C1 segment of cervical spinal cord (tissue), 14 donors: ENCODE measurements at places on chromosomes 7 and 10.

DNA sequence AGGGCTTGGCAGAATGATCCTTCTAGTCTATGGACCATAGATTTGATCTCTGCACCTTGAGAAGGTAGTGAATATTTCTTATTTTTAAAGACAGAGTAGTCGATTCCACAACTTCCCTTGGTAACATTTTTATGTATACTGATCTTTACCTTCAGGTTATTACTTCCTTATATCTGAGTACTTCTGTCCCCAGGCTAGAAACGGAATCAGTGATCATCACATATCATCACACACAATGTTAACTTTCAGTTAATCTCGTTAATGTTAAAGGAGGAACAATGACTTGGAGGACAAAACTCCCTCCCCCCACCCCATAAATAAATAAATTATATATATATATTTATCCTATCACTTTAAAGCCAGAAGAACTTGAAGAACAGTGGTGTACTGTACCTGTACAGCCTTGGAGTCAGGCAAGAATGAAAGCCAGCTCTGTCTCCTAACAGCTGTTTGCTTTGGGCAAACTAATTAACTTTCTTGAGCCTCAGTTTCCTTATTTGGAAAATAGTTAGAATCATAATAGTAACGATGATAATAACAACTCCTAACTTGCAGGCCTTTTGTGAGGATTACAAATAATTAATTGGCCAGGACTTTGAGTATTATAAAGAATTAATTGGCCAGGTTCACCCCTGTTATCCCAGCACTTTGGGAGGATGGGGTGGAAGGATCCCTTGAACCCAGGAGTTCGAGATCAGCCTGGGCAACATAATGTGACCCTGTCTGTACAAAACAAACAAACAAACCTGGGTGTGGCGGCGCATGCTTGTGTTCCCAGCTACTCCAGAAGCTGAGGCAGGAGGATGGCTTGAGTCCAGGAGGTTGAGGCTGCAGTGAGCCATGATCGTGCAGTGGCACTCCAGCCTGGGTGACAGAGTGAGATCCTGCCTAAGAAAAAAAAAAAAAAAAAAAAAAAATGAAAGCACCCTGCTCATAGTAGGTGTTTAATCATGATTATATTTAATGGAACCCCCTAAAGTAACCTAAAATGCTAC is 63.5 kb downstream of the SAMD9 start:
- DNase-seq: no peak

DNA sequence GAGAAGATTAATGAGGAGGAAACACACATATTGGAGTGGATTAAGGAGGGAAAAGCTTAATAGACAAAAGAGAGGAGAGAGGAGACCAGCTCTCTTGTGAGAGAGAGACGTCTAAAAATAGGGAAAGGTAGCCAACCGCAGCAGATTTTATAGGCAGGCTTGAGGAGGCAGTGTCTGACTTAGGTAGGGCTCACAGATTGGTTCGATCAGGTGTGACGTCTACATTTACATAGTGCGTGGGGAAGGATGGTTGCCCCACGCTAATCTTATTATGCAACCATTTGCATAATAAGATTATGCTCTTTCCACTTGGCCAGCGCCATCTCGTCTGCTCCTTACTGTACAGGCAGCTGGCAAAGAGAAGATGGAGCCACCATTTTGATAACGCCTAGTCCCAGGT is 122.0 kb downstream of the MARCHF5 start:
- DNase-seq: no peak

DNA sequence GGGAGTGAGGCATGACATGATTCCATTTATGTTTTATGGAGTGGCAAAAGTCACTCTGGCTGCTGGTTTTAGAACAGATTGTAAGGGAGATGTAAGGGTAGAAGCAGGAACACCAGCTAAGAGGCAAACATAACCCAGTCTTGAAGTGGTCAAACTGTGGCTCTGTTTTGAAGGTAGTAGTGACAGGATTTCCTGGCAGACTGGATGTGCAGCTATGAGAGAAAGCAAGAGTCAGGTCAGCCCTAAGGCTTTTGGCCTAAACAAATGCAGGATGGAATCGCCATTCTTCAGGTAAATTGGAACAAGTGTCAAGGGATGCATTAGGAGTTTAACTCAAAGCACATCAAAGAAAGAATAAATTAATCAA is 175.3 kb upstream of the AGR3 start:
- no peak for DNase-seq

DNA sequence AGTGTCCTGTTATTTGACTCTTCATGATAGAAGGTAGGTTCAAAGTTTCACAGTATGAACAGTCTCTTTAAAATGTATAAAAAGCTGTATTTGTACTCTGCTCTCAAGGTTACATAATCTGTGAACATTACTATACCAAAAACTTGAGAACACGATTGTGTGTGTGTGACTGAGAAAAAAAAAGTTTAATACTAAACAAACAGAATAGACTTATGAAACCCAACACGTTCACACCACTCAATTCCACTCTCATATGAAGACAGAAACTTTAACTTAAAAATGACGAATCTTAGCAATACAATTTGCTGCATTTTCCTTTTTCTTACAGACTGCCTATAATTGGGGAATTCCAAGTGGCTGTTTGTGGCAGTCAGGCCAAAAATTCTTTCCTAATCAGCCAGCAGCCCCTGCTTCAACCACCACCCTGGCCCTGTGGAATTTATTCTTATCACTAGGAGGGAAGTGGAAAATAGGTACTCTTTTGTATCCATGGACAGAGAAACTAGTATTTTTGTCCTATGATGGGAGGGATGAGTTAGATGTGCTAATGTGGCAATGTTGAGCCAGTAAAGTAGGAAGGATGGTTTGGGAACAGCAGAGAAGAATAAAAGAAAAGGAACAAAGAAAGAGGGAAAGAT is 42.8 kb downstream of the MINDY3 start:
- no peak for DNase-seq

DNA sequence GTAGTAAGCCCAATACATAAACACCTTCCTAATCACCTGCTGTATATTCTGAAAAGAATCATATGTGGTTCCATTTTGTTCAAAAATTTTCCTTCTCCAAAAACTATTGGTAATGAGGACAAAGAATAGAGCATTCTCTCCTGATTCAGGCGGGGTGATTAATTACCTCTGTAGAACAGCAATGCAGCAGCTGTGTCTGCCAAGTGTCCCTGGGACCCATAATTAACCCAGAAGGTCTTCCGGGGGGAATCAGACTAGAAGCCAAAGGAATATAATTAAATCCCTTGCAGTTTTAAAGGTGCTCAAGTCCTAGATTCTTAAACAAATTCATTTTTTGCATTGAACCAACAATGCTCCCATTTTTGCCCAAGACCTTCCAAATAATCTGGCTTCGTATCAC is 60.3 kb upstream of the ABLIM1 start:
- DNase-seq: no peak
